ENCODE measurements at places on chromosomes 7 and 10. TPM values are rescaled to one million over a fixed set of nuclear protein-coding genes. Genes with fewer than 3 reads are reported as not detected.

CYP2C19 gene
- 1.4 TPM for total RNA-seq

TUBGCP2 gene
- total RNA-seq: 35.8 TPM

C10orf105 gene
- not detected for total RNA-seq

METTL27 gene
- 1.9 TPM for total RNA-seq

CRPPA gene
- total RNA-seq: 0.80 TPM

OR2F2 gene
- total RNA-seq: not detected

MMP21 gene
- total RNA-seq: 0.08 TPM

TMEM130 gene
- total RNA-seq: not detected

SOSTDC1 gene
- total RNA-seq: 1.9 TPM

HNRNPF gene
- total RNA-seq: 170 TPM

RASSF4 gene
- 2.3 TPM for total RNA-seq

WEE2 gene
- not detected for total RNA-seq

OPN4 gene
- not detected for total RNA-seq

ANKRD2 gene
- total RNA-seq: 0.56 TPM

ZNF467 gene
- 3.6 TPM for total RNA-seq

CALML5 gene
- 16.6 TPM for total RNA-seq

CCZ1B gene
- total RNA-seq: 52.7 TPM

GRCh38 chr7:158976468-158976848 is 120.1 kb downstream of the DYNC2I1 start:
- no peak for ATAC-seq

DNA sequence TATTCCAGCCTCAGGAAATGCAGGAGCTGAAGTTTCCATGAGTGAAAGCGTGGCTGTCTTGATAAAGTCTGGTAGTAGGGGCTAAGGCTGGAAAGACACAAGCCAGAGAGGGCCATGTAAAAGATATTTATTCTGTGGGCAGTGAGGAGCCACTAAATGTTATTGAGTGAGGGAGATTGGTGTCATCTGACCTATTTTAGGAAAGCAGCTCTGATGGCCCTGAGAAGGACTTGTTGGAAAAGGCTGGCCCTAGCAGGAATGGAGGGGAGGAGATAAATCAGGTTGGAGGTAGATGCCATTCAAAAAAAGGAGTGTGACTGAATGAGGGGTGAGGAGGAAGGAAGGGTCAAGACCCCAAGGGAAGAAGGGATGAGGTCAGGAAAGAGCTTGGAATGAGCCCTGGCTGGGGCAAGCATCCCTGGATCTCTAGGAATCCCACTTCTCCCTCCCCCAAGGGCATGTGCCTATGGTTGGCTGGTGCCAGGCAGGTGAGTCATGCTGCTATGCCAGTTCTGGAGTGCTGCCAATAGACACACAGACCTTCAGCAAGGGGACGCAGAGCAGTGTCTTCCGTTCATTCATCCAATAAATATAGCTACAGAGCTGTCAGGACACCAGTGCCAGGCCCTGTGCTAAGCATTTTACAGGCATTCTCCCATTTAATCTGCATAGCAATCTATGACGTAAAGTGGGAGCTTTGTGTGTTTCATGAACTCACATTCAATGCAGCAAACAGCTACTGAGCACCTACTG is 2.0 kb downstream of the ANKRD2 start:
- ATAC-seq: peak; percentile 37

- ATAC-seq: no peak
These were observed 172.6 kb upstream of the NRP1 start for GRCh38 chr10:33506838-33507661.

DNA sequence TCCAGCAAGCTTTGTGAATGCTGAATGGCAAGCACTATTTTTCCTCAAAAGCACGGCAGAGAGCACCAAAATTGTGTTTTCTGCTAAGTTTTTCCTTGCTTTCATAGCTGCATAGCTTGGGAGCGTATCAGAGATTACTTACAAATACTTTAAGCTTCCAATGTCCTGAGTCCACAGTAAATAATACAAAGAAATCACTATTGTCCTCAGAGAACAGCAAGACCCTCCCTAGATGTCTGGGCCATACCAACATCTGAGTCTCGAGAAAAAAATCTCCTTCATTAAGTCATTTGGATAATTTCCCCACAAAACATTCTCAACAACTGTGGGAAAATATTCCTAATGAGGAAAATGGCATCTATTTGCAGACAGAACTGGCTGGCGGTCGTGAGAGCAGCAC is 41.7 kb downstream of the SGMS1 start:
- no peak for ATAC-seq

- no peak for ATAC-seq
These were observed 177.0 kb downstream of the DNAH11 start for GRCh38 chr7:21719846-21720245.

DNA sequence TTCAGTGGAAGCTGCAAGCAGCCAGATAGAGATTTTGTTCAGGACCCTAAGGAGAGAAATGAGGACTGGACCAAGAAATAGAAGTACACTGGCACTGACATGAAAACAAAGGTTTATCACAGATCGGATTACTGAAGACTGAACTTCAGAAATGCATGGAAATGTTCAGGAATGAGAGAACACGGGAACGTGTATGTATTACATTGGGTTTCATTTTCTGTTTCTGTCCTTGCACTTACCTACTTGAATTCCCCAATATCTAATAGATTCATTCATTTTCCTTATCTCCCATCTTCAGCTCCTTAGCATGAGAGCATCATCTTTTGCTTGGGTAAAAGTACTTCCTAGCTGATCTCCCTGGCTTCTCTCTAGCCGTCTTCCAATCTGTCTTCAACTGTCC is 114.5 kb downstream of the CACNB2 start:
- ATAC-seq: no peak

GRCh38 chr7:101733713-101734475 is 83.5 kb upstream of the CUX1 start:
- no peak for ATAC-seq

DNA sequence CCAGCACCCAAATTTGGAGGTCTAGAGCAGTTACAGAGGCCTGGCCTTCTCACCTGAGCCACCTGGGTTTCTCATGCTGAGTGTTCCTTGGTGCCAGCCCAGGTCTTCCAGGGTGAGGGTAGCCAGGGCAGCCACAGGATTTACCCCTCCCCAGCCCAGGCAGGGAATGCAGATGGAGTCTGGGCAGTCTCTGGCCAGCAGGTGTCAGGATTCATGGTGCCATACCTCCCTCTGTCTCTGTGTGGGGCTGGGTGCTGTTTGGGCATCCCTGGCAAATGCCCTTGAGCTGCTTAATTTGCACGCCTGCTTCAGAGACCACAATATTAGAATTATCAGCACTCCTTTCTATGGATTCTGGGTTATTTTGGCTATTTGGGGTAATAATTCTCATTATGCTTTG is 246.7 kb downstream of the GFRA1 start:
- ATAC-seq: no peak

- ATAC-seq: no peak
These were observed 230.6 kb downstream of the PLXNA4 start for GRCh38 chr7:132345543-132346129.

- ATAC-seq: no peak
These were observed 643.3 kb upstream of the SORCS1 start for GRCh38 chr10:107807836-107808235.

- ATAC-seq: peak; percentile 81
These were observed 5.6 kb downstream of the ABI1 start for GRCh38 chr10:26855186-26855585.

GRCh38 chr7:80703272-80703671 is 64.8 kb downstream of the CD36 start:
- ATAC-seq: no peak

DNA sequence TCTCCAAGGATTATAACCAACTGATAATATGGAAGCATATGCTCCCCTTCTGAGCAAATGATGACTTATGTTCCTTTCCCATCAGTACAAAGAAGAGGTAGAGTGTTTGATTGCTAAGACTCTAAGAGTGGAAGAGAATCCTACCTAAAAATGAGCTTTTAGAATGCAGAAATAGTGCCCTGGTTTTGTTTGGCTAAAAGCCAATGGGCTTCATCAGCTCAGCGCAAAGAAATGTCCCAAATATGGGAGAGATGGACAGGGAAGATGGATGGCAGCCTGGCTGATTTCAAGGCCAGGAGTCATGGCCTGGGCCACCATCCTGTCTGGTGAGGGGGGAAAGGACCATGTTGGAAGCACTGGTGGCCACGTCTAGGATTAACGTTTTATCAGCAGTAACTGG is 60.2 kb downstream of the GPR26 start:
- ATAC-seq: no peak

DNA sequence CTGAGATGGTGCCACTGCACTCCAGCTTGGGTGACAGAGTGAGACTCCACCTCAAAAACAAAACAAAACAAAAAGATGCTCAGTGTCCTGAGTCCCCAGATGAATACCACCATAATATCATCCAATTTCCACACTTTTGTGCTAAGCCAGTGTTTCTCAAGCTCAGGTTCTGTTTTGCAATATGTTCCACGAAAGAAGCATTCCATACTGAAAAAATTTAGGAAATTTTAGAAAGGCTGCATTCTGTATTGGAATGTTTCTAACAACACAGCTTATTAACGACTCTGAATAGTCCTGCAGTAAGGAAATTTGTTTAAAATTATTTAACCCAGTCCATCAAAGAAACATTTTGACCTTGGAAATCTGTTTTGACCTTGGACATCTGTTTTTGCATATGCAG is 142.4 kb downstream of the EPC1 start:
- no peak for ATAC-seq

GRCh38 chr10:29394321-29394932 is 105.6 kb downstream of the LYZL1 start:
- ATAC-seq: no peak

GRCh38 chr10:121783782-121784372 is 144.0 kb downstream of the ATE1 start:
- peak; percentile 50 for ATAC-seq

- ATAC-seq: no peak
These were observed 86.7 kb downstream of the PRKAG2 start for GRCh38 chr7:151790095-151790829.

DNA sequence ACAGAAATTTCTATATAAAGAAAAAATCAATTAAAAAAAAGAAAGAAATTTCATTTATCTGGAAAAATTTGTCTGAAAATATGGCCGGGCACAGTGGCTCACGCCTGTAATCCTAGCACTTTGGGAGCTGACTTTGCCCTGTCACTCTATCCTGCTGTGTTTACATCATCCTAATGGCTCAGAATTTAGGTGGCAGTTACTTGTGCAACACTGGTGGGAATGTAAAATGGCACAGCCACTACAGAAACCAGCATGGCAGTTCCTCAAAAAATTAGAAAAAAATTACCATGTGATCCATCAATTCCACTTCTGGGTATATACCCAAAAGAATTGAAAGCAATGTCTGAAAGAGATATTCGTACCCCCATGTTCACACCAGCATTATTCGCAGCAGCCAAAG is 405.2 kb upstream of the AUTS2 start:
- ATAC-seq: no peak

GRCh38 chr7:159097661-159098423 is 46.8 kb downstream of the VIPR2 start:
- no peak for ATAC-seq

- ATAC-seq: no peak
These were observed 5.5 kb downstream of the ADRA2A start for GRCh38 chr10:111082102-111082975.

DNA sequence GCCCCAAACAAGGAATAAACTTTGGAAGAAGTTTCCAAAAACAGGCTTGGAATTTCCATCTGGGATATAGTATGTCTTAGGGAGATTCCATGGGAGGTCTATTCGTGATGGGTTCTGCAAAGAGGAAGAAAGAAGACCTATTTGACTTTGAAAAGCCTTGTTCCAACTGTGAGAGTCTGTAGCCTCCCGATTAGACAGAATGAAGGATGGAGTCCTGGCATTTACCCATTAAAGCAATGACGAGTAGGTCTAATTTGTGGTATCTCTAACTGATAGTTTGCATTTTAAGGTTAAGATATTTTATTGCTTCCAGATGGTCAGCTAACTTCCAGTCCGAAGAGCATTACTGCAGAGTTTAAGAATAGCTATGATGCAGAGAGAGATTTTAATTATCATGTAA is 19.5 kb upstream of the GALNT17 start:
- no peak for ATAC-seq

DNA sequence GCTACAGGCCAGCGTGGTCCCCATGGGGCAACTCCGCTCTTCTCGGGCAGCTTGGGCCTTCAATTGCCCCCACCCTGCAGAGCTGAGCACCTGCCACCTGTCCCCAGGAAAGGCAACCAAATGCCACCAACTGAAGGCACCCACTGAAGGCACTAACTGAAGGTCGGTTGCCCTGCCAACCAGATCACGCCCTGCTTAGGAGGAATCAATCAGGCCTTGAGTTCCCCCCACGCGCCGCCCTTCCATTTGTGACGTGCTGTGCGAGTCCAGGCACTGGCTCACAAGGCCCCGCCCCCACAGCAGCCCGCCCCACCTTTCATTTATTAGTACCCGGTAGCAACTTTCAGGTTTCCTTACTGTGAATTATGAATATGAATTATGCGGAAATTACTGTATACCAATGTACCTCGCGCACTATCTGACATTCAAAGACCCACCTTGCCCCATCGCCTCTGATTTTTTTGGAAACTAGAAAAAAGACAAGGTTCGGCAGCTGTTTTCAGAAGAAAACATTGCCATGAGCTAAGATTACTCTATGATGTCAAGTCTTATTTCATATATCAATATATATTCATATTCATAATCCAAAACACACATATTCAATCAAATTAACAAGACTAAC is 83.6 kb upstream of the ABI1 start:
- no peak for ATAC-seq

DNA sequence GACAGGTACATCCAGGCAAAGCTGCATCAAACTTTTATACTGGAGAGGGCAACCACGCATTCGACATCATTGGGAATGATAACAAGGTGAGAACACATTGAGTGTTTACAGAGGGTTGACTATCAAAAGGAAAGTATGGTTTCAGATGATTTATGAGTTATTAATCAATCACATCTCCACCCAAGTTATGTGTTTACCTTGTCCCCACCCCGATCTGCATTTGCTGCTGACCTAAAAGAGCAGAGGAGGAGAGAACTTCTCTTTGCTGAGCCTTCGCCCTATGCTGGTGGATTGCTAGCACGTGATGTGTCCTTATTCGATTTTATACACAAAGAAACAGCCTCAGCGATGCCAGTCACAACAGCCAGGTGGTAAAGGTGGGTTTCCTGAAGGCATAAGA is at the start of gene MSMB:
Gene MSMB (minus strand): TSS at position 9 of the 400 bp plus-strand sequence. CDS start 32 bp downstream, outside the sequence.
- ATAC-seq: no peak

DNA sequence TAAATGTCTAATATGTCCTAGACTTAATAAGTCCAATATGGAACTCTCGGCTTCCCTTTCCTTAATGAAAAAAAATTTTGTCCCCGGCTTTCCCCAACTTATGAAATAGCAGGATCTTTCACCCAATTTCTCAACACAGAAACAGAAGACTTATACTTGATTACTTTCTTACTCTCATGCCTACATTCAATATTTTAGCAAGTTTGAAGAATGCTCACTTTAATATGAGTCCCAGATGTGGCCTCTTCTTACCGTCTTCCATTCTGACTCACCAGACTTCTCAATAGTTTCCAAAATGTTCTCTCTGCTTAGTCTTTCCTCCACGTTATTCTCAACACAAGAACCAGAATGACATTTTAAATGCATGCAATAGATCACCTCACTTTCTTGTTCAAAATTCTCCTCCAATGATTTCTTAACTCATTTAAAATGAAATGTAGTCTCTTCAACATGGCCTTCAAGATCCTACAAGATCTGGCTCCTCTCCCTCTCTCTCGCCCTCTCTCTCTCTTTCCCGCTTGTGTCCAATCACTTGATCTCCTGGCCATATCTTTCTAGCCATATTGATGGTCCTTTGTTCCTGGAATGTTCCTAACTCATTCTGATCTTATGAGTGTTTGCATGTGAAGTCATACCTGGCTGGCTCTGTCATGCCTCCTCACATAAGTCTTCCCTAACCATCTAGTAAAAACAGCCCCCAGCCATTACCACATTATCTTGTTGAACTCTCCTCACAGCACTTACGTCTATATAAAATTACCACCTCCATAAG is 119.7 kb upstream of the FAM3C start:
- ATAC-seq: no peak

GRCh38 chr10:86169506-86170254 is 196.9 kb downstream of the GRID1 start:
- ATAC-seq: no peak

Data from esophagus mucosa (tissue), 1 donor.